ENCODE measurements at places on chromosomes 1 and 21.

DNA sequence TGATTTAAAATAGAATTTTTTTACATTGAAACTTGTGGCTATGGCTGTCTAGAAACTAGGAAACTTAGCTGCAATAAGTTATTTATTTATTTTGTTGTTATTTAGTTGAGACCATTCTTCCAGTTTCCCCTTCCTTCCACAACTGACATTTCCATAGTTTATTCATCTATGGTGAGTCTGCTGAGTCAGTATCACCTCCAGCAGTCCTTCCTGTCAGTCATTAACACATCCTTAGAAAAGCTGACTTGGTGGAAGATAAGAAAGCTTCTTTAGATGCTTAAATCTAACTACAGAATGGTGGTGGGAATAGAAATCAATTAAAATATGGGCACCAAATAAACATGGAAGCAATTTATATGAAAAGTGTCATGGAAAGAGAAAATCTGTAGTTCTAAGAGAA lies 714.0 kb downstream of the RWDD3 start:
- DNase-seq = no peak

DNA sequence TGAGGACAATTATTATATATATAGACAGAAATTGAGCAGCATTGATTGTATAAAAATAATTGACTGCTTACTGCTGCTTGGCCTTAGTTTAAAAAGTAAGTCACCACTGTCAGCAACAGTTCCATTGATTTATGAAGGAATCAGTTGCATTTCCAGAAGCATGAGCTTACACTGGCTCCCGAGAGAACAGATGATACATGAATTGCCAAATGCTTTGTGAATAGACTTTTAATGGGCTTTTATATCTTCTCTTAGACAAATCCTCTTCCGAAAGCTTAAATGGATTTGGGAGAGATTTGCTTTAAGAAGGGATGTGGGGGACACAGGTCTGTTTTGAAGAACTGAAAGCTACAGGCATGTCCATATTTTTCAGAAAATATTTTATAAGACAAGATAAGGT lies 7.5 kb downstream of the FHAD1 start:
- DNase-seq = no peak

DNA sequence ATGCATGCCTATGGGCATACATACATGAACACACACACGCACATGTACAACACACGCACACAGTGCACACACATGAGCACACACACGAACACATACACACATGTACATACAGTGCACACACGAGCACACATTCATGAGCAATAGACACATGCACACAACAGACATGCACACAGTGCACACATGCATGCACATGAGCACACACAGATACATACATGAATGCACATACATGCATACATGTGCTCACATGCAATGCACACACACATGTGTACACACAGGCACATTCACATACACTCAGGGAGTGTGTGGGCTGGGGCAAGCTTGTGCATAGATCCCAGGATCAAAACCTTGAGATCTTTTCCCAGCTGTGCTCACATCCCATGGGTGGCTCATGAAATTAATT lies 18.9 kb downstream of the CRYAA start:
- DNase-seq = no peak

DNA sequence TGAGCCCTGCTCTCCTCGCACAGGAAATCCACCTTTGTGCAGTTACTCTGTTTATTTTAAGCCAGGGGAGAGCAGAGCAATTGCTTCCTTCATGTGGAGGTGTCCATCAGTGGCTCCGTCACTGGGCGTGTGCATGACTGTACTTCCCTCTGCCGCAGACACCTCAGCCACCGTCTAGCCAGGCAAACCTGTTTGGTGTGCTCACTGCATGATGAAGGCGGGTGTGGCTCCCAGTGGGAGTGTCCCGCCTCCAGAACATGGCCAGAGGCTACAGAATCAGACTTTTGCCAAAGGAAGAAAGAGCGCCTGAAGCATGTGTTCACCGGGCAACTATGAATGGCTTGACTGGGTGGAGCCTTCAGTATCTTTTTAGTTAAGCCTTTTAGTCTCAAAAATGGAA lies 26.1 kb upstream of the LAMC2 start:
- DNase-seq = no peak

- no peak for DNase-seq
These were observed 21.3 kb downstream of the MIIP start for GRCh38 chr1:12040457-12041051.

- DNase-seq = no peak
These were observed 80.7 kb downstream of the NID1 start for GRCh38 chr1:235984041-235984825.

- DNase-seq = no peak
These were observed 1.4 kb upstream of the NUP133 start for GRCh38 chr1:229509576-229509975.

- no peak for DNase-seq
These were observed 108.1 kb downstream of the MAP3K21 start for GRCh38 chr1:233435622-233436021.

- DNase-seq = no peak
These were observed 8.1 kb upstream of the KHDRBS1 start for GRCh38 chr1:32005522-32005921.

DNA sequence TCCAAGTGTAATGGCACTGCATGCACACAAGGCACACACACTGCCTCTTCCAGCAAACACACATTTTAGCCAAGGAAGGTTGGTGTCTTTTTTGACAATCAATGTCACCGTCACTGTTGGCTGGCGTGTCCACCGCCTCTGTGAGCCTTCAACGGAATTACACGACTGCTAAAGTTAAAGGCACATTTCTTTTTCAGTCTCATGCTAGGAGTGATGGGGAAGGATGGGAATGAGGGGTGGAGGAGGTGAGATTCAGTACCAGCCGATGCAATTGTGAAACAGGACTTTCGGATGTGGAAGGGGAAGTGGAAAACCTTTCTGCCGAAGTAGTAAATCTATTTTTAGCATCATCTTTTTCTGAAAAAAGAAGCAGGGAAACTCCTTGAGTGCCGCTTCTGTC lies 1.4 kb downstream of the ELAVL4 start:
- no peak for DNase-seq

- no peak for DNase-seq
These were observed 21.7 kb downstream of the UMODL1 start for GRCh38 chr21:42092771-42093170.

DNA sequence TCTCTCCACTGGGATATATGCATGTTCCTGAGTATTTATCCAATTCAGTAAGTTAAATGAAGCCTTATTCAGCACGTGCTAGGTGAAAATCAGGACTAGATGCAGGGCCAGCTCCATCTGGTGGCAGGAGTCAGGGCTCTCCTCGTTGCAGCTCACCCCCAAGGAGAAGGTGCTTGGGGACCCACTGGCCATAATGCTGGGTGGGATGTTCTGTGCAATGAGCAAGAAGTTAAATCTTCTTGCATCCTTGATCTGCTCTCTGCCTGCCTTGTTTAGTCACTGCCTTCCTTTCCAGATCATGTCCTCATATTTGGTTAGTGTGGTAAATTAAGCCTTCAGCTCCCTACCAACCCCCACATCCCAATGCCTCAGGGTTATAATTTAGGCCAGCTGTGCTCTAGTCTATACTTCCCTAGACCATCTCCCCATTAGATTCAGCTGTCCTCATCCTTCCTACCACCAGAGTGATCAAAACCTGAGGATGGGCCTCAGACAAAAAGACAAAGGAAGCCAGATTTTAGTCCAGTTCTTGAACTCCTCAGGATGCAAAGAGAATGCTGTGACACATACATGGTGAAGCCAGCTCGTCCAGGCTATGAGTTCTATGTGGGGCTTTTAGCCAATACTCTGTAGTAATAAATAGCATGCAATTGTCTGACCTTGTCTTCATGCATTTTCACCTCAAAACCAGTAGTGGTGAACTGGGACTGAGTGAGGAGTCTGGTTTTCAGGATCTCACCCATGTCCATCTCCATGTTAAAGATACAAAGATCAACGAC lies 55.9 kb downstream of the SEC16B start:
- no peak for DNase-seq

GRCh38 chr21:34926803-34927467 lies 122.2 kb downstream of the RUNX1 start:
- DNase-seq = no peak

GRCh38 chr1:20278692-20279130 lies 12.0 kb upstream of the VWA5B1 start:
- DNase-seq = no peak

GRCh38 chr1:234069760-234070159 lies 165.3 kb downstream of the SLC35F3 start:
- no peak for DNase-seq

DNA sequence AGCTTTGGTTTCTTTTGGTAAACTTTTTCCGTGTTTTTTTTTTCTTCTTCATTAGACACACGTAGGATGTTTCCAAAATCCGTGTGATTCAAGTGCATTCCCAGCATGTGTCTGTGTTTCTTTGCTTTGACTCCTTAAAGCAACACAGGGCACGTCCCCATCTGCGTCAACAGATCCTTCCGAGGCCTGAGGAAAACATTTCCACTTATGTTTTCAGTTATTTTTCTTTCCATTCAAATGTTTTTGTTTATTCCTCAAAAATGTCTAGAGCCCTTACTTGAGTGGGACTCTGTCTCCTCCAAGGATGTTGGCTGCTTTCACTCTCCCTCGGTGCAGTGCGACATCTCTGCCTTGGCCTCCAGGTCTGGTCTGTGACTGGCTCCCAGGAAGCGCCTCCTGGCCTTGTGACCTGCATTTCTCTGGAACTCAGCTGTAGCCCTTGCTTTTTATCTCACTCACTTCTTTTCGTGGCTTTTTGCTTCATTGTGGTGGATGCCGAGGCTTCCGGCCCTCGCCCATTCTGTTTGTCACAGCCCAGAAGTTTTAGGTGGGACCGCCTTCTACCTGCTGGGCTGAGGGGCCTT lies 31.3 kb upstream of the SLC19A1 start:
- DNase-seq = no peak

DNA sequence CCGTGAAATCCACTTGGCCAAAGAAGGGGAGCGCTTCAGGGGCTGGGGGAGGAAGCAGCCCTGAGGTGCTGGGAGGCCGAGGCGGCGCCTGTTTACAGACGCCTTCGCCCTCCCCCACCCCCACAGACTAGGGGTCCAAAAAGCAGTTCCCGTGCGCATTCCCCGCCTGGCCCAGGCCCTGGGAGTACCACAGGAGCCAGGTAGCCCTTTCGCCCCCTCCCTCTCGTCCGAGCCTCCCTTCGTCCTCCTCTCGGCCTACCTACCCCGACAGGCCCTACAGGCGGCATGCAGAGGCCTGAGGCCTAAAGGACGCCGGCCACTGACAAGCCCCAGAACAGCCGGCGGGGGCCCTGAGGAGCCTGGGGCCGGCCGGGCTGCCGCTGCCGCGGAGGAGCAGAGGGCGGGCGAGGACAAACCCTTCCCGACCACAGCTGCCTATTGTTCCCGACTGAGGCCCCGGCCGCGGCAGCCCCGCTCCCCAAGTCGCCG lies 522 bp downstream of the RC3H1 start:
- no peak for DNase-seq

DNA sequence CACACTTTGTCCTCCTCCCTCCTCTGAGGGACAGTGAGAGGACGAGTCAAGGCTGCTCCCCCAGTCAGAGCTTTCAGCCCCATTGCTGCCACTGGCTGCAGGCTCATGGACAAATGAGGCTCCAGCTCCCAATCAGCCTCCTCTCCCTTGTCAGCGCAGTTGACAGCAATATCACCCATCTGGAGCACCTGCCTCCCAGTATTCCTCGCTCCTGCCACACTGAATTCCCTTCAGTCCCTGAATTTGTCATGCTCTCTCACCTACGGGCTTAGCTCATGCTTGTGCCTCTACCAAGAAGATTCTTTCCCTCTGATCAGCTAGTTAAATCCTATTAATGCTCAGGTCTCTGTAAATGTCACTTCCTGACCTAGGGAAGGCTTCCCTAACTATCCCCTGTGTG lies 54.4 kb upstream of the SYT6 start:
- no peak for DNase-seq

DNA sequence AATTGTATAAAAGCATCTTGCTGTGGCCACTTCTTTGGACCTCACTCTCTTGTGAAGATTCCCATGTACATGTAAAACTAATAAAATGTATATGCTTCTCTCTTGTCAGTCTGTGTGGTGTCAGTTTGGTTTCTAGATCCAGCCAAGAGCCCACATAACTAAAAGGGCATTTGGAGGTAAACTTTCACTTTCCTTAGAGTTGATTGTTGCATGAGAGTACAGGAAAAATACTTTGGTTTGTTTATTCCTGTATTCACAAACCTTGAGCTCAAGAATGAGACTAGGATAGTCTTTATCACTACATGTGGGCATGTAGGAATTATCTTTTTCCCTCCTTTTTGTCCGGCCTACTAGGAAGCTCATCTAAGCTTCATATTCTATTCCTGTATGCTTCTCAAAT lies 50.9 kb downstream of the KCTD3 start:
- no peak for DNase-seq

- no peak for DNase-seq
These were observed 42.0 kb downstream of the ZBTB18 start for GRCh38 chr1:244092964-244093638.

DNA sequence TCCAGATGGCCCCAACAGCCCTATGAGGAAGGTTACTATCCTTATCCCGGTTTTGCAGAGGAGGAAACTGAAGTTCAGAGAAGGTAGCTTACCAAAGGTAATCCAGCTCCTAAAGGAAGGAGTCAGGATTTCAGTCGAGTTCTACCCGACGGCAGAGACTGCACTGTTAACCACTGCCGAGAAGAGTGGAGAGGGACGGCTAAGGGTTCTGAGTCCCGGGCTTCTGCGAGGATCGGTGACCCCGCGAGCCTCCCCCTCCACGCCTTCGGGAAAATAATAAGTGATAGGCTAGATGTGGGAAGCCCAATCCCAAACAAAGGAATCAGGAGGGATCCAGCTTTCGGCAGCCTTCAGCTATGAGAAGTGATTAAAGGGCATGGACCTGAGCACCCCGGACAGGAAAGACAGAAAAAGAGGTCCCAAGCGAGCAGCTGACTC lies 587 bp downstream of the TMEM53 start:
- DNase-seq = no peak

DNA sequence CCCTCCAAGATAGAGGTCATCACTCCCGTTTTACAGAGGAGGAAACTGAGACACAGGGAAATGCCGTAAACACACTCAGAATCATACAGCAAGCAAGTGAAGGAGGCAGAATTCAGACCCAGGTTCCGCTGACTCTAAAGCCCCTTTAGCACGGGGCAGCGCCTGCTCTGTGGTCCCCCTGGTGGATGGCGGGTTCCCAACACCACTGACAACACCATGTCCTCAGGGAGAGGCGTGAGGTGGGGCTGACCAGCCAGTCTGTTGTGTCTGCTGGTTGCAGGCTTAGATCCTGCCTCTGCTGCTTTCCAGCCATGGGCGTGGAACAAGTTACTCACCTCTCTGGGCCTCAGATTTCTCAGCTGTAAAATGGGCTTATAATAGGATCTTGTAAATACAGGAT lies 617.3 kb downstream of the MATN1 start:
- DNase-seq = no peak

DNA sequence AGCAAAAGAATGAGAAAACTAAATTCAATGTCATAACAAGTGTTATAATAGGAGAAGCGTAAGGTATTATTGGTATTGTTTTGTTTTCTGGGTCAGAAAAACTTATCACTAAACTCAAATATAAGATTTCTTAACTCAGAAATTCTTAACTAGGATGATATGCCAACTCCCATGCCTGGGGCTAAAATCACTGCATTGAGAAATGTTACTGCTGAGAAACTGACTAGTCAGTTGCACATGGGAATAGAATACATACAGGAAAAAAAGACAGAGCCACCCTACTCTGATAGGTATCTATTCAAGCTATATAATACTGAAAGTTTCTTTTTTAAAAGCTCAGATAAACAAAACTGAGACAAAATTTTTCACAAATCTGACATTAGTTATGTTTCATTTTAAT lies 56.3 kb downstream of the PRPF38A start:
- DNase-seq = no peak

Data from stimulated activated CD8-positive, alpha-beta memory T cell treated with anti-CD3 and anti-CD28 coated beads, Interleukin-15, amount 100 ng/mL, for 4 hours (primary cell).